ENCODE measurements at places on chromosomes 2 and 18. TPM values are rescaled to one million over a fixed set of nuclear protein-coding genes. Genes with fewer than 3 reads are reported as not detected.

- no peak for DNase-seq
- no peaks in the 10 kb centered on the region for H3K27me3 ChIP-seq
- peaks cover 31% of the 10 kb centered on the region for H3K36me3 ChIP-seq
- H3K27ac ChIP-seq, result no peak overlapping the region
- H3K4me3 ChIP-seq, result no peak overlapping the region
- peaks cover under 1% of the 10 kb centered on the region for H3K4me1 ChIP-seq
Measured at GRCh38 chr2:241229563-241230401, 41.3 kb downstream of the ANO7 start.

DNA sequence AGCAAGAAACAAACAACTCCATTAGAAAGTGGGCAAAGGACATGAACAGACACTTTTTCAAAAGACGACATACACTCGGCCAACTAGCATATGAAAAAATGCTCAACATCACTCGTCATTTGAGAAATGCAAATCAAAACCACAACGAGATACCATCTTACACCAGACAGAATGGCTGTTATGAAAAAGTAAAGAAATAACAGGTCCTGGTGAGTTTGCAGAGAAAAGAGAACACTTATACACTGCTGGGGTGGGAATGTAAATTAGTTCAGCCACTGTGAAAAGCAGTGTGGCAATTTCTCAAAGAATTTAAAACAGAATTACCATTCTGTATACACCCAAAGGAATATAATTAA lies 130.5 kb downstream of the PLCL1 start:
- peaks cover 13% of the 10 kb centered on the region for H3K4me1 ChIP-seq
- no peak for DNase-seq
- H3K27ac ChIP-seq, result no peak overlapping the region
- peaks cover 3% of the 10 kb centered on the region for H3K36me3 ChIP-seq
- no peaks in the 10 kb centered on the region for H3K27me3 ChIP-seq

DNA sequence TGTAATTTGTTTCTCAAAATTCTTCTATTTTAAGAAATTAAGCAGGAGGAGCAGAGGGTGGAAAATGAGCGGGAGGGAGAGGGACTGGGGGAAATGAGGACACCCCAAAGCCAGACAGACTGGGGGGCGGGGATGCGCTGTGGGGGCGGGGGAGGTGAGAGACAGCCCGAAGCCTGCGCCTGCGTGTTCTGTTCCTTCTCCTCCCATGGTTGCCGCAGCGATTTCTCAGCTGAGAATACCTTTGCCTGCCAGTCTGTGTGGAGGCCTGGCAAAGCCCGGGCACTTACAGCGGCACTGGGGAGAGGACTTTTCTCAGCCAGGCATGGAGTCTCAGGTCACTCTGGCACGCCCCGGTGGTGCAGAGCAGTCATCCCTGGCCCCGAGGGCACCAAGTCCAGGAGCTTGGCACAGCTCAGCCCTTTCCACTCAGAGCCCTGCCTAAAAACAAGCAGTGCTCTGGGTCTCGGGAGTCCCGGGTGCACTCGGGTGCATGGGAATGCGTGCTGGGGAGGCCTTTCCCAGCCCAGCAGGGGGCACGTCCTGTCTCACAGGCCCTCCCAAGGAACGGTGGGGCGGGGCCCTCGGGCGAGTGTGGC lies 289.3 kb upstream of the HS6ST1 start:
- peaks cover 33% of the 10 kb centered on the region for H3K27me3 ChIP-seq
- H3K36me3 ChIP-seq, result no peaks in the 10 kb centered on the region
- DNase-seq, result no peak
- no peak overlapping the region for H3K27ac ChIP-seq
- no peak overlapping the region for H3K4me3 ChIP-seq

CDK5R2 gene
- total RNA-seq, result 6.2 TPM

DNA sequence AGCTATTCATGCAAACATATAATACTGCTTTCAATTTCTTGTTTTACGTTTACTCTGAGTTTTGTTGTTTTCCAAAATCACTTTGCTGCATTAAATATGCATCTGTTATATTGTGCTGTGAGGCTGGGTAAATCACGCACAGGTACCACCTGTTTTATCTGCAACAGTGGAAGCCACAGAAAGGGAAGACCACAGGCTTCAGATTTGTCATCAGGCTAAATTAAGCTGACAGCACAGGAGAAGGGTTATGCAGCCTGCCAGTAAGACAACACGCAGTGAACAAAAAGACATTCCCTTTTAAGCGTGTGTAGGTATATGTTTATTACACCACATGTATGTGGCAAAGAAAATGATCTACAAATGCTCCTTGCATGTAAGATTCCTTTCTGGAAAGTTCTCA lies 38.2 kb downstream of the ZNF516 start:
- no peaks in the 10 kb centered on the region for H3K27me3 ChIP-seq
- peaks cover 67% of the 10 kb centered on the region for H3K4me1 ChIP-seq
- peaks cover 14% of the 10 kb centered on the region for H3K36me3 ChIP-seq
- no peak for DNase-seq
- H3K27ac ChIP-seq, result peak overlapping the region; percentile 17

- H3K36me3 ChIP-seq, result no peaks in the 10 kb centered on the region
- H3K27ac ChIP-seq, result no peak overlapping the region
- H3K27me3 ChIP-seq, result no peaks in the 10 kb centered on the region
- H3K4me3 ChIP-seq, result no peak overlapping the region
- H3K4me1 ChIP-seq, result no peaks in the 10 kb centered on the region
- no peak for DNase-seq
Measured at GRCh38 chr2:196245378-196246140, 74.2 kb upstream of the STK17B start.

DNA sequence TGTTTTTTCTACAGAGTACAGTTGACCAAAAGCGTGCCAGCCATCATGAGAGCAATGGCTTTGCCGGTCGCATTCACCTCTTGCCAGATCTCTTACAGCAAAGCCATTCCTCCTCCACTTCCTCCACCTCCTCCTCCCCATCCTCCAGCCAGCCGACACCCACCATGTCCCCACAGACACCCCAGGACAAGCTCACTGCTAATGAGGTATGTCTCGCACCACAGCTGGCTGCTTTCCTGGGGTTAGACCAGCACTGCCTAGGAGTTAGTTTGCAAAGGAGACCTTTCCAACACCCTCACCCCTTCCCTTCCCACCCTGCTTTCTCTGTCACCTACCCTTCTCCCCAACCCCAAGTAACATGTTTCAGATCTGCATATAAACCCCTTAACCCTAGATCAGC lies 120.3 kb upstream of the IL1R2 start:
- H3K27me3 ChIP-seq, result no peaks in the 10 kb centered on the region
- no peaks in the 10 kb centered on the region for H3K4me1 ChIP-seq
- H3K36me3 ChIP-seq, result peaks cover 43% of the 10 kb centered on the region
- DNase-seq, result no peak

Data from progenitor cell of endocrine pancreas (in vitro differentiated cells).